Hematopoietic multipotent progenitor cell treated with erythropoietin and hydrocortisone succinate and interleukin-3 and kit ligand, for 17 days (in vitro differentiated cells): ENCODE measurements at places on chromosomes 1 and 21.

DNA sequence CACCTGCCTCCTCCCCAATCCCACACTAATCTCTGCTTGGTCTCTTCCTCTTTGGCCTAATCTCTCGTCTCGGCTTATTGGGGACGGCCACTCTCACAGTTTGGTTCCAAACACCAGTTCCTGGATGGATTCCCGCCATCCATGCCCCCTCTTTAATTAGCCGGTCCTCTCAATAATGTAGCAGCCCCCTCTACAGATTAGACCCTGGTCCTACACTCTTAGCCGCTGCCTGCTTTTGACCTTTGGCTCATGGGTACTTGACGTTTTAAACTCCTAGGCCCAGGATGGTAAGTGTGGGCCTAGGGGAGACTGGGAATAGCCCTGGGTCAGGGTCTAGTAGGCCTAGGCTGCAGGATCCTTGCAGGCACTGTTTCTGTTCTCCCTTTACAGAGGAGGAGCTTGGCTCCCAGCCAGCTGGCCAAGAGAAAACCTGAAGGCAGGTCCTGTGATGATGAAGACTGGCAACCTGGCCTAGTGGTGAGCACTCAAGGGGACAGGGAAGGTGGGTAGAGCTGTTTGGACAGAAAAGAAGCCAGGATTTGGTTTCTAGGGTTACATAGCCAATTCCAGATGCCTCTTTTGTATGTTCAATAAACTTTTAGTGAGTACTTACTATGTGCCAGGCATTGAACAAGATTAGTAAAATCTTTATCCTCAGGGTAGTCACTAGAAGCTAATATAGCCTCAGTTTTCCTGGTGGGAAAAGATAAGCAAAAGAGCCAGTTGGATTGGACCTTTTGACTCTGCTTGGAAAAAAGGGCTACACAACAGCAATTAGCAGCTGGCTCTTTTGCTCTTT, 758 bp downstream of the RAD54L start:
- DNase-seq = peak; percentile 69

DNA sequence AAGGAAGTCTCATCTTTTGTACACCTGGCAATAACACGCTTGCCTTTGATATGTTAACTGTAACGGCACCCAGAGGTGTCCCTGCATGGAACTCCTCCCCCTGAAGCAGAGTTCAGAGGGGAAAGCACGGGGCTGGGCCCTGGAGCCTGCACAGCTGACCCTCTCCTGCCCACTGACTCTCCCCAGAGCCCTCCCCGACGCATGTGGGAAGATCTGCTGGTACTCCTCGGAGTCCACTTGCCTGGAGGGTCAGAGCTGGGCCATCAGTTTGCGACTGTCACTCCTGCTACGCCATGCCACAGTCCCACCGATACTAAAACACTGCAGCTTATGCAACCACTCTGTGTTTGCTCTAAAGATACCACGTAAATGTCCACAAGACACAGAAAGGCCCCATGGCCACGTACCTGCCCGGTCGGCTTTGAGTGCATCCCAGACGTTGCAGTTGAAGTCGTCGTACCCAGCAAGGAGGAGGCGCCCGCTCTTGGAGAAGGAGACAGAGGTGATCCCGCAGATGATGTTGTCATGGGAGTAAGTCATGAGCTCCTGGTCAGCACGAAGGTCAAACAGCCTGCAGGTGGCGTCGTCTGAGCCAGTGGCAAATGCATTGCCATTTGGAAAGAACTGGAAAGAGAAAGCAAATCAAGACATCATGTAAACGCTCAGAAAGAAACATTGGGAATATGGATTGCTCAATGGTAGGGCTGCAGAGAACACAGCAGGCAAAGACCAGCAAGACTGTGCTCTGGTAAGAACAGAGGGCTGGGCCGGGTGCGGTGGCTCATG, 10.6 kb upstream of the NADK start:
- DNase-seq = peak; percentile 49

GRCh38 chr1:54604572-54605370, 18.6 kb downstream of the FAM151A start:
- no peak for DNase-seq

DNA sequence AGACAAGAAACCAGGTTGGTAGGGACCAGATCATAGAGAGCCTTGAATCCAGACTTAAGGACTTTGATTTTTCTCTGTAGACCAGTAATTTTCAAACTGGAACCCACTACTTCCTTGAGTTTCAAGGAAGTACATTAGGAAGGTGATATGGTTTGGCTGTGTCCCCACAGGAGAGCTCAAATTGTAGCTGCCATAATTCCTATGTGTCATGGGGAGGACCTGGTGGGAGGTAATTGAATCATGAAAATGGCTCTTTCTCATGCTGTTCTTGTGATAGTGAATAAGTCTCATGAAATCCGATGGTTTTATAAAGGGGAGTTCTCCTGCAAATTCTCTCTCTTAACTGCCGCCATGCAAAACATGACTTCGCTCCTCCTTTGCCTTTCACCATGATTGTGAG, 10.1 kb upstream of the PRKAA2 start:
- no peak for DNase-seq

- DNase-seq = no peak
These were observed 40.4 kb downstream of the KRTAP10-1 start for GRCh38 chr21:44499631-44500030.

GRCh38 chr1:7839526-7839925, 13.3 kb downstream of the UTS2 start:
- DNase-seq = no peak

- DNase-seq = no peak
These were observed 8.8 kb upstream of the CEP85 start for GRCh38 chr1:26225033-26225831.

DNA sequence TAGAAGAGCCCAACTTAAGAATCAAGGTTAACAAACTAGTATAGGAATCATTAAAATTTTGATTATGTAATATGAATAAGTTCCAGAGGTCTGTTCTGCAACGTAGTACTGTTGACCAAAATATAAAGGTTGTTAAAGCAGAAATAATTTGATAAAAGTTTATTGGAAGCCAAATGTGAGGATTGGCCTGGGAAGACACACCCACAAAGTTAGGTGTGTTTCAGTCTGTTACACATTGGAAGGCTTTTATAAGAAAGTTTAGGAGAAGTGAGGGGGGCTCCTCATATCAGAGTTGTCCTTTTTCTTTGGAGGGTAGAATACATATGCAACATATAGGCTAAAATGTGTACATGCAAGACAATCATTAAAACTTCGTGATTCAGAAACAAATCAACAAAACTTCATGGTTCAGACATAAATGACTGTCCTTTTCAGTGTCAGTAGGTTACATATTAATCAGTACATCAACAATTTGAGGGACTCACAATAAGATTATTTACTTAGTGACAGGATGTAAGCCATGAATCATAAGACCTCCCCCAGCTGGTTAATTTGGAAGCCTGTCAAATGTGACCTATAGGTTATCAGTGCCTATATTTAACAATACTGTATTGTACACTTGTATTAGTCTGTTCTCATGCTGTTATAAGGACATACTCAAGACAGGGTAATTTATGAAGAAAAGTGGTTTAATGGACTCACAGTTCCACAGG, 245.0 kb upstream of the B3GALT2 start:
- no peak for DNase-seq

GRCh38 chr1:40404670-40405462, 31.3 kb downstream of the SMAP2 start:
- peak; percentile 86 for DNase-seq

GRCh38 chr1:75174031-75174760, 40.0 kb downstream of the LHX8 start:
- DNase-seq = no peak

GRCh38 chr1:118618618-118619340, 369.4 kb downstream of the TBX15 start:
- no peak for DNase-seq

DNA sequence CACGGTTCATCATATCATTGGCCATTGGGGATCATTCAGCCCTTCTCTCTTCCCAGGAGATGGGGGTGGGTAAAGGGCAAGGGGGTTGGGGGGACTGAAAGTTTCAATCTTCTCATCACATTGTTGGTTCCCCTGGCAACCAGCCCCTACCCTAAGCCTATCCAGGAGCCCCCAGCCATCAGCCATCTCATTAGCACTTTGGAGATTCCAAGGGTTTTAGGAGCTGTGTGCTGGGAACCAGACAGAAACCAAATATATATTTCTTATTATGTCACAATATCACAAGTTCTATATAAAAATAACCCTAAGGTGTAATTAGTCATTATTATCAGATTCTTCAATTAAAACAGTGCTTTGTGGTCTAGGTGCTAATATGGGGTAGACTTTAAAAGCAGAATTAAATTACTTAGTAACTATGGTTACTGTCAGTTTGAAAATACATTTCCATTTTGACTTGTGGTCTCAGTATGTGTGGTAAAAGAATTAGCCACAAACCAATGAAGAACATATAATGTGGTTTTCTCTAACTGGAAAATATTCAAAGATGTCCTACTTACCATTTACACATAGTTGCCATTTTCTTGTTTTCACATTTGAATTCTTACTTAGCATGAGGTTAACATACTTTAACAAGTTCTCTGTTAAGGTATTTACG, 28.1 kb downstream of the IL23R start:
- no peak for DNase-seq

DNA sequence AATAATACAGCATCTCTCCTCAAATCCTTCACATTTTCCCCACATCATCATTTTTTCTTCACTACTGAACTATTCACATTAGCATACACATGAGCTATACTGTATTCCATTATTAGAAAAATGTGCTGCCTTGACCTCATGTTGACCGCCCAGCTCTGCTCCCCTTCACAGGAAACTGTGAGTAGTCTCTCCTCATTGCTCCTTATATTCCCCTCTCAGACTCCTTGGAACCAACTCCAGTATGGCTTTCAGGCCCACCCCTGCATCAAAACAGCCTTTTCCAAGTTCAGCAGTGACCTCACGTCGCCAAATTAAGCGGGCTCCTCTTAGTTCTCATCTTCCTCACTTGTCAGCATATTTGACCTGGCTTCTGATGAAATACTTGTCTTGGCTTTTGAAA, 59.2 kb upstream of the SPAG17 start:
- no peak for DNase-seq

DNA sequence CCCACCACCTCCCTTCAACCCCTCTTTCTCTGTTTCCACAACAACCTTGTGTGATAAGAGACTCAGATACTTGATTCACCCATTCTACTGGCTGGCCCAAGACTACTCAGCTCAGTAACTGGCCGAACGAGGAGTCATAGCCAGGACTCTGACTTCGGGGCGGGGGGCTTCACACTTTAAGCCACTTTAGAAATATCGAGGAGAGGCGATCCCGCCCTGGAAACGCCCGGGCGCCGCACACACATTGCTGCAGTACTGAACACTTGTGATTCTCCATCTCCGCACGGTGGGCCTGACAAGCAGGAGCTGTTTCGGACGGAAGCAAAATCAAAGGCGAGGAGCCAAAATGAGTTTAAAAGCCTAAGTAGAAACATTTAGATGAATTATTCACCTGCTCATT, 182.1 kb downstream of the NPHP4 start:
- no peak for DNase-seq
